ENCODE measurements at places on chromosomes 4 and X.

- DNase-seq = peak; percentile 65
These were observed 36.9 kb downstream of the NLGN3 start for GRCh38 chrX:71181558-71181909.

- no peak for DNase-seq
These were observed 5.3 kb upstream of the MTNR1A start for GRCh38 chr4:186560647-186561046.

- DNase-seq = no peak
These were observed 472.7 kb downstream of the IDS start for GRCh38 chrX:149032449-149032848.

DNA sequence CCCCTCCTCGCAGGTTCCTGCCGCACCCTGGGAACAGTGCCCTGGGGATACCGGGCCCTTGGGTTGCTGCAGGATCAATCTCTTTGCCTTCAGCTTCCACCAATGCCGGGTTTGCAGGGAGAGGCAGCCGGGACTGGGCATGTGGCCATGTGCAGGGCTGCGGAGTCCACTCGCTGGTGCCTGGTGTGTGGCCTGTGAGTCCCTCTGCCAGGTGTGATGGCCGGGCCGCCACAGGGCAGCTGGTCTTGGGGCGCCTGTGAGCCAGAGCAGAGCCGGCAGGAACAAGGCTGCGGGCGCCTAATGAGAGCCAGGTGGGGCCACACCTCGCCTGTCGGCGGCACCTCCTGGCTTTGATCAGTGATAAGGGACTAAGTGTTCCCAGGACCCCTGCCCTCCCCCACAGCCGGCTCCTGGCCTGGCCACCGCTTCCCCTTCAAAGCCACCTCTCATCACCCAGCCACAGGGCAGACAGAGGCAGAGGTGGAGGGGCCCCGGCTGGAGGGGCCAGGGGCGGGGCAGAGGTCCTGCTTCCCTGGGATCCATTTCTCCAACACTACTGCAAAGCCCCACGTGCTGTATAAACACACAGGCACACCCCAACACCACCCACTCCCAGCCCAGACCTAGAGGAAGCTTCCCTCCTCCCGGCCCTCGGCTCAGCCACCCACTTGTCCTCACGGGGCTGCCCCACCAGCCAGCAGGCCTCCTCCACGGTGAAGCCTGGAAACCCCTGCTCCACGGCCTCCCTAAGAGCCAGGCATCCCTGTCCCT lies 132.7 kb downstream of the CPZ start:
- no peak for DNase-seq

DNA sequence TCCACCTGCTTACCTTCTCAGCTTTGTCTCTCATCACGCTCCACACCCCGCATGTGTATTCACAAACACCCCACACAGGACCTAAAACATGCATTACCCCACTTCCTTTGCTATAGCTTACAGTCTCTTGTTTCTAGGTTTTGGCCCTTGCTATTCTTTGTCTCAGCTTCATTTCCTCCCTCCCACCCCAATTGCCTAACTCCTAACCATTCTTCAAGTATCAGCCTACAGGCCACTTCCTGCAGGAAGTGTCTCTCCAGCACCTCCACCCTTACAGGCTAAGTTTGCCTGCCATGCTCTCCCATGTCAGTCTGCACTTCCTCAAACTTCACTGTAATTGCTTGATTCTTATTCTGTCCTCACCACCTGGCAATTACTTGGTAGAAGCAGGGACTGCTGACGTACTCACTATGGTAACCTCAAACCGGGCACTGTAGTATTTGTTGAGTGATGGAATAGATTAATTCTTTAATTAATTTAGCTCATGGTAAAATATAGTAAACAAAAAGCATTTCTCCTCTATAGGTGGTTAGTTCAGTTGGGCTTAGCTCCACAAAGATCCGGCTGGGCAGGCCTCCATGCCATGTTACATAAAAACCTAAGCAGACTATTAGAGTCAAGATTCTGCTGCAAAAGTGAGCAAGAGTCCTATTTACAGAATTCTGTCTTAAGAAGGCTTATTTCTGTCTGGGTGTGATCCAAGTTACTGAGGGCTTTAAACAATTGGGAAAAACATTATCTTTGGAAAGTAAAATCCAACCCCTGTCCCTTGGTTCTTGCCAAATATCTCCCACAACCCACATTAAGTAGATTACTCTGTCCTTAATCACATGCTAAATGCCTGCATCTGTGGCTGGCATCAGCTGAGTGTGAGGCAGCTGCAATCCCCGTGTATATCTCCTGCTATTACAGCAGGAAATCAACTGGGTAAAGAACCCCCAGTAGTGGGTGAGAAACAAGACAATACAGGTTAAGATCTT lies 124.7 kb upstream of the CPEB2 start:
- DNase-seq = no peak

DNA sequence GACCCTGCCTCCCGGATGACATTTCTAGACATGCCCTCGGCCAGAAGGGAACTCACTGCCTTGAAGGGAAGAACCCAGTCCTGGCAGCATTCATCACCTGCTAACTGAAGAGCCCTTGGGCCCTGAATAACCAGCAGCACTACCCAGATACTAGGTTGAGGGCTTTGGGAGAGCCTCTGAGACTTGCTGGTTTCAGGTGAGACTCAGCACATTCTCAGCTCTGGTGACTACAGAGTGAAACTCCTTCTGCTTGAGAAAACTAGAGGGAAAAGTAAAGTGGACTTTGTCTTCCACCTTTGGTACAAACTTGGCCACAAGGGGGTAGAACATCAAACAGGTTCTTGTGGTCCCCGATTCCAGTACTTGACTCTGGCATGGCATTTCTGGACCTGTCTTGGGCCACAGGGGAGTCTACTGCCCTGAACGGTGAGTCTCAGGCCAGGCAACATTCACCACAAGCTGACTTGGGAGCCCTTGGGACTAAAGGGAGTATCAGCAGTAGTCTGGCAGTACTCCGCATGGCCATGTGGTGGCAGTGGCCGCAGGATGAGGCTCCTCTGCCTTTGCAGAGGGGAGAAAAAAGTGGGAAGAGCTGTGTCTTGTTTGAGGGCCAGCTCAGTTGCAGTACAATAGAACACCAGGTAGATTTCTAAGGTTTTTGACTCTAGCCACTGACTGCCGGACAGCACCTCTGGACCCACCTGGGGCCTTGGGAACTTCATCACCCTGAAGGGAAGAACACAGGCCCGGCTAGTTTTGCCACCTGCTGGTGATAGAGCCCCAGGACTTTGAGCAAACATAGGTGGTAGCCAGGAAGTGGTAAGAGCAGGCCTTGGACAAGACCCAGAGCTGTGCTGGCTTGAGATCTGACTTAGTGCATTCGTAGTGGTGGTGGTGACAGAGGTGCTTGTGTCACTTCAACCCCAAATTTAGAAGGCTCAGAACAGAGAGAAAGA lies 414.8 kb downstream of the OPHN1 start:
- DNase-seq = peak; percentile 9

GRCh38 chr4:185115827-185116232 lies 27.2 kb upstream of the SLC25A4 start:
- peak; percentile 97 for DNase-seq

GRCh38 chr4:114088481-114088880 lies 109.0 kb upstream of the ARSJ start:
- no peak for DNase-seq

DNA sequence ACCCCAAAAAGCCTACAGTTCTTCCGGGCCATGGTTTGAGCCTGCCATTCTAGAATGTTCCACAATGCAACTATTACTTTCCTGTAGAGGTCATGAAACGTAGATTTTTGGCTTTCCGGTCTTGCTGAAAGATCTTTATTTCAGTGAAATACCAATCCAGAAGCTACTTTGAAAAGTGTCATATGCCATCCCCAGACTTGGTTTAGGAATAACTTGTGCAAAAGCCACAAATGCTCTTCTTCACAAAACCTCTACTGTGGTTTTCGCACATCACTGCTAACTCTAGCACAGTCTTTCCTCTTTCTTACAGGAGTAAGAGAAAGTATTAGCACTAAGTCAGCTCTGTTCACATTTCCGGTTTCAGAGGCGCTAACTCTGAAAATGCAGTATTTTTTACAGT lies 12.7 kb upstream of the CD40LG start:
- no peak for DNase-seq

- DNase-seq = no peak
These were observed 1451.9 kb upstream of the AGA start for GRCh38 chr4:178894126-178894525.

- DNase-seq = no peak
These were observed 5.1 kb upstream of the DHX15 start for GRCh38 chr4:24589448-24589847.

DNA sequence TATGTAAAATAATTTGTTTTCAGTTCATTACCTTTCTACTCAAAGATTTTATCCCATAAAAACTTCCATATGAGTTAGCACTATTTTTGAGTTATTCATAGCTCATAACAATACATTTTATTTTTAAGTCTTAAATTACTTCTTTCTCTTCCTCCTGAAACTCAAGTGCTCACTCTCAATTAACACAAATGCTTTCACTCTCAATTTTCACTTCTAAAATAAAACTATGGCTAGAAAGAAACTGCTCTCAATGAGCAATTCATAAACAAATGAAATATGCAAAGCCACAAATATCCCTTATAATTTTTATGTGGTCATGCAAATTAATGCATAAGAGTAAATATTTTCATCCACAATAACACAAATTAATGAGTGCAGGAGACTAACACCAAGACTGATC lies 38.8 kb downstream of the MAML3 start:
- no peak for DNase-seq

DNA sequence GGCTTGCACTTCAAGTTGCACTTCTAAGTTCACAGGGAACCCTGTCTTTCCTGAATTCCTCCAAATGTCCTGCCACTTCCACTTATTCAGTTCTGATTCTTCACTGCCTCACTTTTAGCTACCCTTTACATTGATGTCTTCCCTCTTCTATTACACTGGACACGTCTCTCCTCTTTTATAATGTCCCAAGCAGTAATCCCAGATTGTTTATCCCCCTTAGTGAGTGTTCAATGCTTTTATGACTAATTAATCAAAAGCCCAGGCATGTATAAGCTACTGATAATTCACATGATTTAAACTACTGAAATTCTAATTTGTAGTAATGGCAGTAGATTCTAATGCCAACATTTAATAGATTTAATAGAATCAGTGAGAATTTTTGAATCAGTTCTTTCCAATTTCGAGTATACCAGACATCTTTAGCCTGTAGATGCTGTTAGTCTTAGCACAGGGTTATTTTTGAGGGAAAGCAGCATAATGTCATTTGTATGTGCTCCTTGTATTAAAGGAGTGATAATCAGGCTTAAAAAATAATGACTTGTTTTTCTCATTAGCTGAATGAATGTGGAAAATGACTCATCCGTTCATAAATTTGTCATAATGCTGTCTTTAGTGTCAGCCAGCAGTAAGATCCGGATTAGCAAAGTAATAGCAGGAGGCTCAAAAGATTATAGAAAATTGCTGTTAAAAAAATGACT lies 703.1 kb downstream of the CENPC start:
- no peak for DNase-seq

DNA sequence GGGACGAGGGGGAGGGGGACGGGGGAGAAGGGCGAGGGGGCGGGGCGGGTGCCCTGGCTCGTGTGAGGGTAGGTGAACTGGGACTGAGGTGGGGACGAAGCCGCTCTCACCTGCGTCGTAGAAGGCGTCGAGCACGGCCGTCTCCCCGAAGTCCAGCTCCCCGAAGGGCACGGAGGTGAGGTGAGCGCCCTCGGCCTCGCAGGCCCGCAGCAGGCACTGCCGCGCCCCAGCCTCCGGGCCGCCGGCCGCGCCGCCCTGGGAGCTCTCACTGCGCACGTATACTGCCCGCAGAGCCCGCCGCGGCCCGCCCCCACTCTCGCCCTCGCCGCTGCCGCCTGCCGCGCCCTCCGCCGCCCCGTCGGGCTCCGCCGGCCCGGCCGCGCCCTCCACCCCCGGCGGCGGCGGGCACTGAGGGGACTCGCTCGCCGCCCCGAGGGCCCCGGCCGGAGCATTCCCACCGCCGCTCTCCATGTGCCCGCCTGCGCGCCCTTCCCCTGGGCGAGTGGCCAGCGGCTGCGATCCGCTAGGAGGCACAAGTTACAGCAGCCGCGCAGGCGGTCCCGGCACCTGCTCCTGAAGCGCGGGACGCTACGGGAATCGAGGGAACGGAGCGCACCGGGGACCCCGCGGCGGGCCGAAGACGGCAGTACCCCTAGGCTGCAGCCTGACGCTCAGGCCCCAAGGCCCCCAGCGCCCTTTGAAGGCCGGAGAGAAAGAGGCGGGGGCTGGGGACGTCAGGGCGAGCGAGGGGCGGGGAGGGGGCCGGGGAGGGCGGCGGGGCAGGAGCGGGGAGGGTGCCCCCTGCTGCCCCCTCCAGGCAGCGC lies at the start of gene MAP3K15:
Gene MAP3K15 (minus strand): TSS at position 718 of the 824 bp plus-strand sequence. CDS start 247 bp downstream, at position 471.
- peak; percentile 43 for DNase-seq

GRCh38 chrX:51893931-51894696 lies 691 bp downstream of the MAGED1 start:
- peak; percentile 16 for DNase-seq

- DNase-seq = no peak
These were observed 233.4 kb downstream of the TEX13A start for GRCh38 chrX:104987063-104987462.

GRCh38 chr4:149549911-149550310 lies 265.7 kb downstream of the IQCM start:
- DNase-seq = no peak

DNA sequence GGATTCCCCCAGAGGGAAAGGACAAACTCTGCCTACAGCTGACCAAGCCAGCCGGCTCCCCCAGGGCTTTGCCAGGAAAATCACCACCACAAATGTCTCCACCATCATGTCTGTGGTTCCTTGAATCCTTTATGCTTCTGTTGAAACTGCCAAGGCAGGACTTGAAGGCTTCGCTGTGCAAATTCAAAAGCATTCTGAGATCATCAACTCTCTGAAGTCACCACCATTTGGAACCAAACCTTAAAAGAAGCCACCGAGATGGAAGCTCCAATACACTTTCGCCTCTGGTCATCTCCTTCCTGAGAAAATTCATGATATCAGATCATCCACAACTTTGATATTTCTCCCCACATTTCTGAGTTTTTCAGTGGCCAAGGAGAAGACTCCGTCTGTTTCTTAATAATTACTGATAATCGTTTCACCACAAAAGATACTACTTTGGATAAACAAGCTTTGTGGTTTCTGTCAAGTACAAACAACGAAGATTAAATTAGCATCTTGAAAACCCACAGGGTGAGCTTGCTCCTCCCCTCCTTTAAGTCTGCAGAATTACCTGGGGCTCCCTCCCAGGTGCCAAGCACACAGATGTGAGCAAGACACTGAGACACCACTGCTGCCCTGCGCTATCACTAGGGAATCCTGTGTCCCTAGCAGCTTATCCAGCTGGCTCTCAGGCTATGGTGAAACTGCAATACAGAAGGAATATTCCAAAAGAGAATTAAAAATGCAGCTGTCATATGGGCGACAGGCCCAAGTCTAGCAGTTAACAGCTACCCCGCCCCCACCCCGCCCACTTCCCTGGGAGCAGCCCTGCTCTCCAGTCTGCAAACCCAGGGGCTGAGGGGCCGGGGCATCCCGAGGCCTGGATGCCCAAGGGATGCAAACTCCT lies 125.0 kb upstream of the TBL1X start:
- peak; percentile 2 for DNase-seq

DNA sequence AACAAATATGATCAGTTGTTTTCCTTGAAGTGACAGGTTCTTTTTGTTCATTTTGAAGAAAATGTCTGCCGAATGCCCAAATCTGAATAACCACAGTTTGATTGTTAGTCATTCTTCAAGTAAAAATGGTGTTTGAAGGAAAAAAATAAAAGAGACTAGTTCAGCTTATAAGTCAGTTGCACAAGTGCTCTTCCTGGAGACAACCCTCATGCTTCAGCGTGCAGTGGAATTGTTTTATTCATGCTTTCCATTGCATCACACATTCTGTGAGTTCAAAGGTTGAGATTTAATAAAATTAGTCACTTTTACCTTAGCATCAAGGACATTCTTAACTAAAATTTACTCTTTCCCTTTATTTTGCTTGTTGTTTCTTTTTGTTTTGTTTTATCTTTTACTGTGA lies 404.9 kb downstream of the ZNF674 start:
- no peak for DNase-seq

All from erythroblast (primary cell).